ENCODE measurements at places on chromosomes 16 and 17. TPM values are rescaled to one million over a fixed set of nuclear protein-coding genes. Genes with fewer than 3 reads are reported as not detected.

CSF3 gene
- 0.90 TPM for total RNA-seq

C17orf67 gene
- total RNA-seq: 10.6 TPM

BBS2 gene
- total RNA-seq: 39.2 TPM

MEIOB gene
- total RNA-seq: not detected
